A549 treated with GW870086 at 1 μM for 4 hours (cell line): ENCODE measurements at places on chromosomes 13 and 19. TPM values are rescaled to one million over a fixed set of nuclear protein-coding genes. Genes with fewer than 3 reads are reported as not detected.

The ZNF28 gene
- 0.47 to 1.6 TPM (median 1.2 TPM) in 5 replicates for total RNA-seq

The ZNF154 gene
- total RNA-seq, result not detected in 5 replicates

The ZNF611 gene
- total RNA-seq, result 2.3 to 3.1 TPM (median 2.4 TPM) in 5 replicates

The C13orf46 gene
- total RNA-seq, result 0.07 to 0.21 TPM (median 0.14 TPM) in 5 replicates

The LRRC4B gene
- total RNA-seq, result 0.32 to 0.97 TPM (median 0.50 TPM) in 5 replicates

The C19orf67 gene
- not detected in 5 replicates for total RNA-seq
